ENCODE measurements at places on chromosomes 4 and X.

DNA sequence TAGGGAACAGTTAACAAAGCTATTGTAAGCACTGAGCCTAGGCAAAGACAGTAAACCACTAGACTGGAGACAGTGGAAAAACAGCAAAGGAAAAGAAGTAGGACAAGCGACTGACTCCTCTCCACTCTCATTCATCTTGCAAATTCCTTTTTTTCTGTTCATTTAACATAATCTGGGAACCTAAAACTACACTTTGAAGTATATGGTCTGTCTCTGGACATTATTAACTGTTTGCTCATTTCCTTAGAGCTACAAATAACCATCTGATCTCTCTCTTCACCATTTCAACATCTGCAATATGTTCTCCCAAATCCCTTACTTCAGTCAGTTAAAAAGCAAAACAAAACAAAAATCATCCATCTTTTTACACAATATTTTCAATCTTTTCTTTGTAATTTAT, 642 bp downstream of the HMGN5 start:
- DNase-seq, result no peak

DNA sequence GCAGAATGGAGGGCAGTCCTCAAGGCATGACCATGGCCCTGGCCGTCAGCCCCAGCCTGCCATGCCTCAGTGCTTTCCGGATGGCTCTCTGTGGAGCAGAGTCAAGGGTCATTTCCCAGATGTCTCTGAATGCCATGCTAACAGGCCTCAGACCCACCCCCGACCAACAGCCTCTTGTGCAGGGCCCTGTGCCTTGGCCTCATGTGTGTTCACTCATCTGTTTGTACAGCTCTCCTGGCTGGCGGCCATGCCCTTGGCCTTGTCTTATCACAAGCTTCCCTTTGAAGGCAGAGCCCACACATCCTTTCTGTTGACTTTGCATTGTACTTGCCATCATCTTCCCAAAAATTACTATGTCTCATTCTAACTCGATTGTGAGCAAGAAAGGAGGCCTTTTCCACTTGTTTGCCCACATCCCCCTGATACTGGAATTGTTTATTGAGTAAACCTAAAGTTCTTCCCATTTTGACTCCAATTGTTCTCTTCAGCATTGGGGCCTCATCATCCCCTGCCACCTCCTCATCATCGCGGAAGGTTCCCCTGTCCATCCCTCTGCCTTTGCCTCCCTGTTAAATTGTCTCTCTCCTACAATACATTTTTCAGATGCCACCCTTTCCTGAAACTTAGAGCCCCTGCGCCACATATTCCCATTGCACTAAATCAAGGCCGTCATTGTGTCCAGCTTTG, 6.3 kb downstream of the CA5B start:
- no peak for DNase-seq

- DNase-seq, result no peak
Measured at GRCh38 chrX:31590581-31591114, 518.8 kb upstream of the FTHL17 start.

DNA sequence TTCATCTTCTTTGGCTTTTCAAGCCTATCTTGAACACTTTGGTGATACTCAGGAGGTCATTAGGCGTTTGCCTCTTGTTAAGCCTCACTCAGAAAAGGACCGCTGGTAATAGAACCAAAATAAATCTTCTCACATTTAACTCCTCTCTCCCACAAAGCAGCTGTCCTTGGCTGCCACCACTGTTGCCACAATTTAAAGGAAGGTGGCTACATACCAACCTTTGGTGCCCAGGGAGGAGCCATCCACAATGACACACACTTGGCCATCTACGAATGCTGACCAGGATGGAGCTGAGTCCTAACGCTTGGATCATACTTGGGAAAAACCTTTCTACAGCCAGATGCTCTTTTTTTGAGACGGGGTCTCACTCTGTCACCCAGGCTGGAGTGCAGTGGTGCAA, 210.2 kb downstream of the HS6ST2 start:
- DNase-seq, result no peak

GRCh38 chr4:48262484-48262883, 7.2 kb downstream of the TEC start:
- DNase-seq, result no peak

GRCh38 chrX:136130931-136131833, 16.2 kb upstream of the FHL1 start:
- peak; percentile 4 for DNase-seq

GRCh38 chr4:108172753-108173598, 4.2 kb upstream of the LEF1 start:
- DNase-seq, result peak; percentile 77

GRCh38 chr4:175376287-175376977, 435.6 kb downstream of the GPM6A start:
- DNase-seq, result no peak

DNA sequence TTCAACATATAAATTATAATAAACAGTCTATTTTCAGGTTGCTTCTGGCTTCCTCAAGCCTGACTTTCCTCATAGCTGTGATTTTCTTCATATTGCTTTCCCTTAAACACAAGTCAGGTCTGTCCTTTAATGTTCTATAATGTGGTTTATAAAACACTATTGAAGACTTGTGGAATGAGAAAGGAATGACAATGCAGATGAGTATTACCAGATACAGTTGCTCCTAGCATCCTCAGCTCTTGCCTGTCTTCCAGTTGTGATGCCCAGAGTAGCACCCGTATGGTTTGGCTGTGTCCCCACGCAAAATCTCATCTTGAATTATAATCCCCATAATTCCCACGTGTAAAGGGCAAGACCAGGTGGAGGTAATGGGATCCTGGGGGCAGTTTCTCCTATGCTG, 265.7 kb upstream of the BOD1L1 start:
- no peak for DNase-seq

GRCh38 chrX:68717196-68717595, 69.7 kb downstream of the STARD8 start:
- DNase-seq, result no peak

GRCh38 chr4:79875344-79875899, 197.6 kb downstream of the ANTXR2 start:
- no peak for DNase-seq

GRCh38 chr4:154727540-154727939, 16.3 kb upstream of the LRAT start:
- DNase-seq, result no peak

GRCh38 chr4:152991398-152991797, 55.3 kb downstream of the FHDC1 start:
- no peak for DNase-seq

DNA sequence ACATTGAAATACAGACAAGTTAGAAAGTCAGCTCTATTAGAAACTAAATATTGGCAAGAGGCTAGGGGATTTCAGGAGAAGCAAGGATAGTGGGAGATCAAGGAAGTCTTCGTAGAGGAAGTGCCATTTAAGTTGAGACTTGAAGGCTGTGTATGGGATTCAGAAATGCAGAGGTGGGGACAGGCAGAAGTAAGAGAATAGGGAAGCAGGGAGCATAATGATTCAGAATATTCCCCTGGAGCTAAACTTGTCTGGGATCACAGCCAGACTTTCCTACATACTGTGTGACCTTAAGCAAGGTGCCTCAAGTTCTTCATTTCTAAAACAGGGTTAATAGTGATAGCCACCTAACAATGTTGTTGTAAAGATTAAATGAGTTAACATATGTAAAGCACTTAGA, 108.8 kb downstream of the DDIT4L start:
- DNase-seq, result no peak

- no peak for DNase-seq
Measured at GRCh38 chr4:111602848-111603247, 542.4 kb upstream of the FAM241A start.

GRCh38 chr4:44554768-44555167, 96.7 kb downstream of the YIPF7 start:
- DNase-seq, result no peak

DNA sequence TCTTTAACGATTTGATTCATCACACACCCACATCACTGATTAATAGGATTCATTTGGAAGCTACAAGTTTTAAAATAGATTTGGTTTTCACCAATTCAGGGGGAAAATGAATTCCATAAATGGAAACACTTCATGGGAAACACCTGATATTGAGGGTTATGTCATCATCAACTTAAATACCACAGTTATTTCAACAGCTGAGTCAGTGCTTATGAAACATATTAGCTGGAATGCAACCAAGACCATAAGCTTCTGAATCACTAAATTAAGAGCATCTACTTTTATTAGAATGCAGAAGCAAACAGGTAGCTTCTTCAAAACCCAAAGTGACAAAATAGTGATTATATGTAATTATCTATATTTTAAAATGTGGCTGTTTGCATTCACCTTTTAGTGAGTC, 207.8 kb upstream of the DCAF8L1 start:
- DNase-seq, result no peak

GRCh38 chr4:110248831-110249253, 50.4 kb upstream of the ELOVL6 start:
- DNase-seq, result no peak

- DNase-seq, result no peak
Measured at GRCh38 chr4:40685300-40685699, 55.6 kb upstream of the RBM47 start.

GRCh38 chr4:153945704-153946103, 156.8 kb upstream of the SFRP2 start:
- DNase-seq, result no peak

DNA sequence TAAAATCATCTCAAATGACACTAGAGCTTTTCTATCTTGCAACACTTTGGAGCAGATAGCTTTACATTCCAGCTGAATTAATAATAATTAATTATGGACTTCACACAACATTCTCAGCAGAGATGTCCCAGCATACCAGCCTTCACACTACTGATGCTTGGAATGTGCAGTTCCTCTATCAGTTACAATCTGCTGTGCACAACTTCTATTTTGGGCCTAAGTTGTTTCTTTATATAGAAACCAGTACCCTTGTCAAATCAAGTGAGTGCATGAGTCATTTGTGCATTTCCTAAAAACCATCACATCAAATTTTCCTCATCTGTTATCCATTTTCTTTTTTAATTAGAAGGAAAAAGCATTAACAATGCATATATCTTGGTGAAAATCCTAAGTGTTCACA, 8.8 kb upstream of the RASL11B start:
- DNase-seq, result no peak

- DNase-seq, result no peak
Measured at GRCh38 chr4:651884-652642, 22.0 kb downstream of the ATP5ME start.

DNA sequence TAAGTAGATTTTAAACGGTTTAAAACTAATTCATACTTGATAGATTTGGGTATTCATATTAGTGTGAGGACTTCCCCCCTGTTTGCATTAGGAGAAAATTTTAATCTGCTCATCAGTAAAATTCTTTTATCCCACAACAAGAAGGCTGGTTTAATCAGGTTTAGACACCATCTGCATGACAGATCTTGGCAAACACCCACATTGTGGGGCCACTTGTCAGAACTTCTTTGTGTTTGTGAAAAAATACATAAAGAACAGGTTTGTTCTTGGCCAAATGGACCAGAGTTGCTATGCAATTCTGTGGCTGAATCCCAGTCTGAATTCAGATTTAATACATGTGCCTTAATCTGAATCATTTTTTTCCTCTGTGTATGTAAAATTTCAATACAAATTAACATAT, 121.1 kb downstream of the REPS2 start:
- DNase-seq, result no peak

DNA sequence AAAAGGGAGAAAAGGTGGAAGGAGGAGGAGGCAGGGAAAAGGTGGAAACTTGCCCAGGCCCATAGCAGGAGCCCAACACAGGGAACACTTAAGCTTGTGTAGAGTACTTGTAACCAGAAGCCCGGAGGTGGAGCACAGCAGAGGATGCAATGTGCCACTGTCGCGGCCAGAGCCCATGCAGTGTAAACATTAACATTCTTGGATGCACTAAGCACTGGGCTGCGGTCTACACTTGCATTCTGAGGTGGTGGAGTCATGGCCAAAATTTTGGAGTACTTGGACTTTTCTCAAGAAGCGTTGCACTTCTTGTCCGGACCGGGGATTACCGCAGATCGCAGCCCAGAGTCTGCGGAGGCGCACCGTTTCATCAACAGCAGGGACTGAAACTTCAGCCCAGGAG, 4.5 kb upstream of the RHOXF1 start:
- no peak for DNase-seq

- no peak for DNase-seq
Measured at GRCh38 chr4:10491401-10491800, 34.2 kb upstream of the ZNF518B start.

DNA sequence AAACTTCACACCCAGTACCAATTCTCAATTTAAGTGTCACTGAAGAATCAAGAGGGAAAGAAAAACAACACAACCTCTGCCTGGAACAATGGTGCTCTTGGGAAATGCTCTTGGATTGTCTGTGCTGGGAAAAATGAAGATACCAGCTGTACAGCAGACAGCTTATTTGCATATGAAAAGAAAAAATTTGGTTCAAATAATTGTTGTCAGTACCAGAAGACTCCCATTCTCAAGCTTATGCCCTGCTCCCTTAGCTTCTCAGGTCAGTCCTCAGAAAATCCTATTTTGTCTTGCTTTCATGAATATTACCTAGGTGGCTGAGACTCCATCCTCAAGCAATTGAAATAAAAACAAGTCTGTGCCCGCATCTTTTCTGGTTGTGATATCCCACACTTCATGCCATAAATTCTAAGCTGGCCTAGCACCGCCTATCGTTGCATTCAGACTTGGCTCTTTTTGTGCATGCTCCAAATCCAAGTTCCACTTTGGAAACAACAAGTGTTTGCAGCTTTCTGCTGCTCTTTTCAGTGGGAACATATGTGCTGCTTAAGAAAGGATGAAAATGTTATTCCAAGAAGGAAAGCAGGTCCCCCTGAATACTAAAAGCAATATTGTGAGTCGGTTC, 431.6 kb downstream of the INPP4B start:
- no peak for DNase-seq

GRCh38 chr4:66974665-66975064, 570.6 kb downstream of the CENPC start:
- DNase-seq, result no peak

DNA sequence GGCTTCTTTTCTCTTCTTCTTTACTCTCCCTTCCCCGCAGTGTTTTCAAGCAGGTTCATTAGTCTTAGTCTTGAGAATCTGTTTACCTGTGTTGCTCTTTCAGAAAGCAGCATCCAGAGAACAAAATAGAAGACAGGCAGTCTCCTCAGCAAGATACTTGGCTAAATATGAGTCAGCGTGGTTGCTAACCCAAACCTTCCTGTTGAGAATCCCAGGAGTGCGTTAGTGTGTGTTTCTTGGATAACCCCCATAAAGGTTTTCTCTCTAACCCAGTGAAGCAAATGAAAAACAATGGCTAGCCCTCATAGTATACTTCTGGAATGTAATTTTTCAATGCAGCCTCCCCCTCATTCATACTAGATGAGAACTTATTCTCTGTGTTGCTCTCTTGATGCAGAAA, 41.1 kb downstream of the BMPR1B start:
- no peak for DNase-seq

- DNase-seq, result no peak
Measured at GRCh38 chrX:118614150-118614549, 113.3 kb upstream of the IL13RA1 start.

GRCh38 chrX:118117741-118118140, 1.1 kb upstream of the KLHL13 start:
- DNase-seq, result no peak

DNA sequence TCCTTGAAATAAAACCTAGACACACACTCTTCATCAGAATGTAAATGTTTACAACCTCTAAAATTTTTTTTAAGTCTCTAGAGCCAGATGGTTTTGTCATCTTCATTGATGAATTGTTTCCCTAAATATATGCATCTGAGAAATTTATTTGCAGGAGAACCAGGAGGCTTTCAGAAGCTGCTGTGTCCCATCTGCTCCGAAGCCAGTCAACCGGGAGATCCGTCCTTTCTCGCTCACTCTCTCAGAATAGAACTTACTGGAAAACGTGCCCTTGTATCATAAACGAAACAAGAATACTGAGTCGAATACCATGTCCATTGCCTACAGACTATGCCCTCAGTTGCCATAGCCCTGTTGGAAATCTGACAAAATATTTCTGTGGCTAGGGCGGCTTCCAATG, 103.5 kb downstream of the SLC34A2 start:
- DNase-seq, result no peak
